Mucosa of gallbladder (tissue), 1 donor: ENCODE measurements at places on chromosomes 1 and 21. TPM values are rescaled to one million over a fixed set of nuclear protein-coding genes. Genes with fewer than 3 reads are reported as not detected.

C8B gene
- total RNA-seq: 1.9 TPM

JUN gene
- 135 TPM for total RNA-seq

OR1C1 gene
- total RNA-seq: not detected

DNA sequence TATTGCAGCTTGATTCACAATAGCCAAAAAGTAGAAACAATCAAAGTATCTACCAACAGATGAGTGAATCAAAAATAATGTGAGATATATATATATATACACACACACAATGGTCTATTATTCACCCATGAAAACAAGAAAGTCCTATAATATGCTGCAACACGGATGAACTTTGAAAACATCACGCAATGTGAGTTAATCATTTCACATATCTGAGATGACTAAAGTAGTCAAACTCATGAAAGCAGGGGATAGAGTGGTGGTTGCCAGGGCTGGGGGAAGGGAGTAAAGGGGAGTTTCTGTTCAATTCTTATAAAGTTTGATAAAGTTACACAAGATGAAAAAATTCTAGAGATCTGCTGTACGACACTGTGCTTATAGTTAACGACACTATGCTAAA is 1234.8 kb downstream of the MRPL39 start:
- no peak for DNase-seq

DNA sequence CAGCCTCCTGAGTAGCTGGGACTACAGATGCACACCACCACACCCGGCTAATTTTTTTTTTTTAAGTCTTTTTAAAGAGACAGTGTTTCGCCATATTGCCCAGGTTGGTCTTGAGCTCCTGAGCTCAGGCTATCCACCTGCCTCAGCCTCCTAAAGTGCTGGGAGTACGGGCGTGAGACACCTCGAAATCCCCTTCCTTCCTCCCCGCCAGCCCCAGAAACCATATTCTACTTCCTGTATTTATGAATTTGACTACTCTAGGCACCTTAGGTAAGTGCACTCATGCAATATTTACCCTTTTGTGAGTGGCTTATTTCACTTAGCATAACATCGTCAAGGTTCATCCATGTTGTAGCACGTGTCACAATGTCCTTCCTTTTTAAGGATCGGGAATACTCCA is 6.9 kb upstream of the LRP8 start:
- no peak for DNase-seq

GPR61 gene
- total RNA-seq: 0.29 TPM

GRCh38 chr1:55844322-55844721 is 629.2 kb upstream of the USP24 start:
- DNase-seq: no peak

- DNase-seq: no peak
These were observed 66.4 kb upstream of the GALNT2 start for GRCh38 chr1:230000493-230001184.

GRCh38 chr1:170537798-170538503 is 6.0 kb downstream of the GORAB start:
- DNase-seq: no peak

TNFRSF4 gene
- total RNA-seq: 2.6 TPM

GRCh38 chr21:30340714-30341573 is 3.5 kb upstream of the KRTAP27-1 start:
- peak; percentile 36 for DNase-seq

- peak; percentile 73 for DNase-seq
These were observed 864.0 kb downstream of the PLA2G4A start for GRCh38 chr1:187692799-187693198.

CASQ1 gene
- total RNA-seq: 0.37 TPM

DNA sequence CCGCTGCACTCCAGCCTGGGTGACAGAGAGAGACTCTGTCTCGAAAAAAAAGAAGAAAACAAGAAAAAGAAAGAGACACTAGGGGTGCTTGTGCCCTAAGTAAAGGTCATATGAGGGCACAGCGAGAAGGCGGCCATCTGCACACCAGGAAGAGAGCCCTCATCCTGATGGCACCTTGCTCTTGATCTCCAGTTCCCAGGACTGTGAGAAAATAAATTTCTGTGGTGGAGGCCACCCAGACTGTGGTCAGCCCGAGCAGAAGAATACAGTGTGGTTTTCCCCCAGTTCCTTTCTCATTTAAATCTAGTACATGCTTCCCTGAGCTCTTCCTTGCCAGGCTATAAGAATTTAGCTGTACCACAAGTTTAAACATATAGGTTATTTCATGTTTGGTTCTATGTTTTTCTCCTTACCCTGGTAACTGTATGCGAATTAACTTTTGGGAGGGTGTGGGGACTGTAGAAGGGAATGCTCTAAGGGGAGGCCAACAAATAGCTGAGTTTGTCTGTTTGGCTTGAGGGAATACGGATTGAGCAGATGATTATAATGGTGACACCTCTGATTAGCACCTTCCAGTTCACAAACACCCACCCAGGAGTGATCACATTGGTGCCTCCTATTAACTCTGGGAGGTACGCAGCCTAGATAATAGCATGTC is 119.6 kb upstream of the ERRFI1 start:
- no peak for DNase-seq

DNA sequence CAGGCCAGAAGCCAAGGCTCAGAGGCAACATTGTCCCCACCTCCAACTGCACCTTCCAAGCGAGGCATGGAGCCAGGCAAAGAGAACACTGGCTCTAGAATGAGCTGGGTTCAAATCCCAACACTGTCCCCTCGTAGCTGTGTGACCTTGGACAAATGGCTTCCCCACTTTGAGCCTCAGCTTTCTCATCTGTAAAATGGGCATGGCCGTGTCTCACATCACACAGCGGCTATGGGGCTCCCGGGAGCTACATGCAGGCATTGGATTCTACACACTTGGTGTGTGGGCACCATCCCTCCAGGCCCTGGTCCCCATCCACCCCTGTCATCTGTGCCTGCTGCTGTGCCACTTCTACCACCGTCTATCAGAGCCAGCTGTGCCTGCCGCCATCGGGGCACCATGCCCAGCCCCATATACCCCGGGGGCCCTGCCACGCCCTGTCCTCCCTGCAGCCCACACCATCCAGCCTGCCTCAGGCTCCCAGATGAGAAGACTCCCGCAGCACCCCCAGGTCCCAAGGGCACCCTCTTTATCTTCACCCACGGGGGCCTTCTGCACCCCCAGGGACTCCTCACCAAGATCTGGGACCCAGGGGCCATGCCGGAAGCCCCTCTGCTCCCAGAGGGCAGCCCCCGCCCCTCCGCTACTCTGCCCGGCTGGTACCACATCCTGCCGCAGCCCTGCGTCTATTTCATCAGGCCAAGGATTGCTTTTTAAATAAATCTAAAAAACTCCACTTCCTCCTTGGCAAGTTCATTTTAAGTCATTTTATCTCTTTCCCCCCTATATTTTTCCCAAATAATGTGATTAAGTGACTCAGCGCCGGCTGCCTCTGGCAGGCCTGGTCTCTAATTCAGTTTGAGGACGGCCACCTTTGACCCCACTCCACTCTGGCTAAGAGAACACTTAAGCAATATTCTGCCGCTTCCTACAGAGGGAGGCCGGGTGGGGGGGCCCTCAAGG is 107.8 kb upstream of the TARDBP start:
- no peak for DNase-seq

DNA sequence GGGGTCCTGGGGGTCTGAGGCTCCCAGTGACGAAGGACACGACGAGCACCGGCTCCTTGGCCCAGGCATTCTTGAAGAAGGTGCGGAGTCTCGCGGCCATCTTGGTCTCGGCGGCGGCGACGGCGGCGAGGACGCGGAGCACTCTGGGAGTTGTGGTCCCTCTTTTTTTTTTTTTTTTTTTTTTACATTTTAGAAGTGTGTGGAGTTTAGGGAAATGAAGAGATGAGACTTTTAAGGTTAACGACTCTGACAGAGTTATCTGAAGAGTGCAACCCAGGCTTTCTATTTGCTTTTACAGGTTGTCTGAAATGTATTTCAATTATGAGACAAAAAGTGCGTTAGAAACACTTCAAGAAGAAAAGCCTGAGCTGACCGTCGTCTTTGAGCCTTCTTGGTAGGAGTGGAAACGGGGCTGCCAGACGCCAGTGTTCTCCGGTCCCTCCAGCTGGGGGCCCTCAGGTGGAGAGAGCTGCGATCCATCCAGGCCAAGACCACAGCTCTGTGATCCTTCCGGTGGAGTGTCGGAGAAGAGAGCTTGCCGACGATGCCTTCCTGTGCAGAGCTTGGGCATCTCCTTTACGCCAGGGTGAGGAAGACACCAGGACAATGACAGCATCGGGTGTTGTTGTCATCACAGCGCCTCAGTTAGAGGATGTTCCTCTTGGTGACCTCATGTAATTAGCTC is 9.7 kb downstream of the OR2B11 start:
- peak; percentile 40 for DNase-seq

GRCh38 chr1:59292562-59292961 is 4.3 kb upstream of the FGGY start:
- DNase-seq: peak; percentile 51

- peak; percentile 87 for DNase-seq
These were observed 89.6 kb upstream of the EDN2 start for GRCh38 chr1:41573785-41574713.

DNA sequence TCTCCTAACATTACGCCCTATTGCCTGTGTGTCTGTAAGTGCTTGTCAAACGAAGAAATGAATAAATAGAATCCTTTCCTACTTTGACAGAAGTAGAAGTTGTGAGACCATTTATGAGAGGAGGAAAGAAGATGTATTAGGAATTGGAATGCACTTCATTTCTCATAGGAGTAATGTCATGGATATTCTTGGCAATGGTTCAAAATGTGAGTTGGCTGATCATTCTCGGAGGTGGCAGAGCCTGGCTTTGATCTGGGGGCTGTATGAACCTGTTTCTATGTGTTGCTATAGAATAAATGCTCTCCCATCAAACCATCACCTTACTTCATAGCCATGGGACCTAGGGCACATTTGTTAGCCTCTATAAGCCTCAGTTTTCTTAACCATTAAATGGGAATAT is 10.1 kb upstream of the SERBP1 start:
- no peak for DNase-seq

HES3 gene
- not detected for total RNA-seq
